ENCODE measurements at places on chromosomes 7 and 10. TPM values are rescaled to one million over a fixed set of nuclear protein-coding genes. Genes with fewer than 3 reads are reported as not detected.
A peak's percentile ranks its signal among the peaks of the same experiment; 100 is the strongest.

GRCh38 chr10:123463181-123463580, 203.0 kb upstream of the GPR26 start:
- no peak for DNase-seq

- peak; percentile 80 for DNase-seq
Observed at GRCh38 chr10:33010132-33011037, 52.4 kb upstream of the ITGB1 start.

- no peak for DNase-seq
Observed at GRCh38 chr7:151406886-151407583, 2.8 kb downstream of the WDR86 start.

GRCh38 chr10:107206833-107207232, 42.3 kb upstream of the SORCS1 start:
- no peak for DNase-seq

DNA sequence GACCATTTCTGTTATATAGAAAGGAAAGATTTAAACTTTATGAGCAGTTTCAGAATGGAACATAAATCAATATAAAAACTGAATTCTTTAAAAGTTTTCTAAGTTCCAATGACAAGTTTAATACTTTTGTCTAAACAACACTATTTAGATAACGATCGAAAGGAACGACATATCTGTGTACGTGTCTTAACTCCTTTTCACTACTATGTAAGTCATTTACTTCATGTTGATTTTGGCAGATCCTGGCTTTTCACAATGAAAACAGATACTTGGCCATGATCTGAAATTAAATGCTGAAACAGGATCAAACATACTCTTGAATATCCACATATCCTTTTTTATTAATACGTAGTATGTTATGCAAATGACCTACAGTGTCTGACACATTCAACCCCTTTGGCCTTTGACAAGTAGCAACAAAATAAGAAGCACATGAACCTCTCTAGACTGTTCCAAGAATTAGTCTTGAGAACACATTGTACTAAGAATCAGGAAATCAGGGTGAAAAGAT, 41.9 kb downstream of the RNLS start:
- DNase-seq: no peak

DNA sequence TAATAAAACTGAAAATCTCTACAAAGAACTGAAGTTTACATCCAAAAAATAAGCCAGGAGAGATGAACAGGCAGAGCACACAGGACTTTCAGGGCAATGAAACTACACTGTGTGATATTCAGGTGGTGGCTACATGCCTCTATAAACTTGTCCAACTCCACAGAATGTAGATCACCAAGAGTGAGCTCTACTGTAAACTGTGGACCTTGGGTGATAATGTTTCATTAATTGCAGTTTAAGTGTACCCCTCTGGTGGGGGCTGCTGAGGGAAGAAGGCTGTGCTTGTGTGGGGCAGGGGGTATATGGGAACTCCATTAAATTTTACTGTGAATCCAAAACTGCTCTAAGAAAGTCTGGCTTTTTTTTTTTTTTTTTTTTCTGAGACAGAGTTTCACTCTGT, 22.7 kb downstream of the YWHAG start:
- no peak for DNase-seq

GRCh38 chr10:14838582-14839304, 637 bp downstream of the HSPA14 start:
- peak; percentile 25 for DNase-seq

GRCh38 chr10:114862456-114862855, 40.9 kb downstream of the FHIP2A start:
- no peak for DNase-seq

DNA sequence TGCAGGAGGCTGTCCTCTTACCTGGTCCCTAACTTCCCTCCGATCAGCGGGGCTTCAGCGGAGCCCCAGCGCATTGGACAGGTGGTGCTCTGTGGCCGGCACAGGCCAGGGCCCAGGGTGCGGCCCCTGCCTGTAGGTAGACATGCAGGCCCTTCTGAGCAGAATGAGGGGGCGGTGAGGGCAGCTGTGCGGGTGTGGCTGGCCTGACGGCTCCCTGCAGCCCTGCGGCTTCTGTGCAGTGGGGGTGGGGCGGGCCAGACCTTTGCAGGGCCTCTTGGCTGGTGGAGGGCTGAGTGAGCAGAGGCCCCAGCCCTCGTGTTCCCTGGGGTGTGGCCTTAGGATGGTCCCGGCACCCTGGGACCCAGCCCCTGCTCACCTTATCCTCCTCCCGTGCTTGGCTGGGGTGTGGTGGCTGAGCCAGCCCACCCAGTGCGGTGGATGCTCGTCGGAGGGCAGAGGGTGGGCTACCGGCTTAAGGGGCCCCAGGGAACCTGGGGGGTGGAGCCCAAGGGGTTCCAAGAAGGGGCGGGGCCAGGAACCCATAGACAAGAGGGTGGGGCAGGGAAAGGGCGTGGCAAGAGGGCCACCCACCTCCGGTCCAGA, 175.2 kb upstream of the TNRC18 start:
- DNase-seq: no peak

DNA sequence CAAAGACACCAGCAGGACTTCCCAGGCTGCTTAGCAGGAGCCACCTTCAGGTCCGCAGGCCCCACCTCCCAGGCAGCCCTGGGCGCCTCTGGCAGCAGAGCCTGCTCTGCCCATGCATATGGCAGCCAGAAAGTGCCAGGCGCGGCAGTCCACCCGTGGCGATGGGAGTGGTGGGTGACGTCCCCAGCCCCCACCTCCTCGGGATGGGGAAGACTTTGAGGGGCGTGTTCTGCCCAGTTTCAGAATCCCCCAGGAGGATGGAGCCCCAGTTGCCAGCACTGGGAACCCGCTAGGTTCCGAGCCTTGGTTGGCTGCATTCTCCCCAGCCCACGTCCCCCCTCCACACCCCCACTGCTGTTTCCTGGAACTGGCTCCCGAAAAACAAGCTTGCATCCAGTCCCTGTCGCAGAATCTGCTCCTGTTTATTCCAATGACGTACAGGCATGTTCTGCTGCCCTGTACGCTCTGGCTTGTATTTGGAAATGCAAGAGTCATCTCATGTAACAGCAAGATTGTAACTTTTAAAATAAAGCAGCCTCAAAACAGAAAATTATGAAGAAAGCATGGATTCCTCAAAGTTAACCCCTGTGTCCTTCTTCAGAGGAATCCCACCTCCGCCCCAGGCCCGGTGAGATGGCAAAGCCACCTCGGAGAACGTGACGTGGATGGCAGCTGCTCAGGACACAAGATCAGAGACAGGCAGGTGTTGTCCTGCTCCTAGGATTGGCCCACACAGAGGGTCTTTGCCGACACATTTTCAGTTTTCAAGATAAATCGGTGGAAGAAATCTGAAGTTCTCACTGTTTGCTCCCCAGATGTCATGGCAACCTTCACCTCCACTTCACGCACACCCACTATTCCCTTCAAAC, 87.8 kb upstream of the PPP2R2D start:
- no peak for DNase-seq

GRCh38 chr7:155003092-155003375, at the start of gene PAXIP1:
PAXIP1 (minus strand) TSS chr7:155003124; CDS start chr7:155002929, 195 bp downstream.
- DNase-seq: no peak

The WEE2 gene
- not detected for total RNA-seq

The HTRA1 gene
- 156 TPM for total RNA-seq

The RBM28 gene
- total RNA-seq: 66.7 TPM

The HSPA12A gene
- total RNA-seq: 10.3 TPM

Measured in fibroblast of the aortic adventitia (primary cell).